ENCODE measurements at places on chromosomes 2 and 18.

DNA sequence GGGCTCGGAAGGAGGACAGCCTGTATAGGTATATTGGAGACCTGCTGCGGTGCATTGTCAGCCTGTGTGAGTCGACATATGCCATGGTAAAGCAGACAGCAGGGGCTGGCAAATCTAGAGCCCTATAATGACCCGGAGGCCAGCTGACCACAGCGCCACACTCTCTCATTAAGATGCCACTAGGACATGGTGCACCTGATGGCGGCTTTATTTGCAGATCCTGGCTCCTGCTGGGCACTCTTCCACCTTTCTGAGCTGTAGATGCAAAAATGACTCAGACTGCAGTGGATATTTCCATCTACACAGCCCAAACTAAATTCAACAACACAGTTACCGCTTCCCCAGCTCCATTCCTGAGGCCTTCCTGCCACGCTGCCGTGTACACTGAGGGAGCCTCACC lies 389.9 kb downstream of the TNS1 start:
- DNase-seq, result no peak

GRCh38 chr2:127140538-127140937 lies 33.6 kb upstream of the BIN1 start:
- DNase-seq, result no peak

GRCh38 chr2:62743506-62743905 lies 38.0 kb downstream of the EHBP1 start:
- no peak for DNase-seq

DNA sequence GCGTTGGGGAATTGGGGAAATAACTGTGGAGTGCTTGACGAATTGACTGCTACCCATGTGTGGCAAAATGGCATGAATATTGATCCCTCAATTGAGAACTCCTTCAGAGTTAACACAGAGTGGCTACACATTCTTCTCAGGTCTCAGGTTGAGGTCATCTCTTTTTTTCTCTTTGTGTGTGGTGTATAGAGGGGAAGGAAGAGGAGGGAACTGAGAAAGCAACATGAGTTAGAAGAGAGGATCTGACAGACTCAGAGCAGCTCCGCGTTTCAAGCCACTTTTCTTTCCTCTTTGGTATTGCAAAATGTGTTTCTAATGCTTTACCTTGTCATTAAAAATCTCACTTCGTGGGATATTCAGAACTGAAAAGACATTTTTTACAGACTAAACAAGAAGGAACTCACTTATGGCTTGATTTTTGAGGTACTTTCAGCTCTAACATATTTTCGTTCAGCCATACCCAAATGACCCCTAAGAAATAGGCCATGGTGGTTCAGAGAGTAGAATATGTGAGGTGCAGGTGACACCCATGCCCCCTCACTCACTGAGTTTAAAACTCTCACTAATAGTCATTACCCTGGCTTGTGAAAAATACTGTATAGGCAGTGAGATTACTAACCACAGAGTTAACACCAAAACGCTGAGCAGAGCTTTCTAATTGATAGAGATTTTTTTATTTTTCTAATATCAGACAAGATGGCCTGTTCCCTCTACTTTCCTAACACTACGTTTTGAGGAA lies 22.5 kb downstream of the STAT4 start:
- DNase-seq, result no peak

GRCh38 chr2:216777637-216778273 lies 82.1 kb downstream of the TNP1 start:
- peak; percentile 17 for DNase-seq

DNA sequence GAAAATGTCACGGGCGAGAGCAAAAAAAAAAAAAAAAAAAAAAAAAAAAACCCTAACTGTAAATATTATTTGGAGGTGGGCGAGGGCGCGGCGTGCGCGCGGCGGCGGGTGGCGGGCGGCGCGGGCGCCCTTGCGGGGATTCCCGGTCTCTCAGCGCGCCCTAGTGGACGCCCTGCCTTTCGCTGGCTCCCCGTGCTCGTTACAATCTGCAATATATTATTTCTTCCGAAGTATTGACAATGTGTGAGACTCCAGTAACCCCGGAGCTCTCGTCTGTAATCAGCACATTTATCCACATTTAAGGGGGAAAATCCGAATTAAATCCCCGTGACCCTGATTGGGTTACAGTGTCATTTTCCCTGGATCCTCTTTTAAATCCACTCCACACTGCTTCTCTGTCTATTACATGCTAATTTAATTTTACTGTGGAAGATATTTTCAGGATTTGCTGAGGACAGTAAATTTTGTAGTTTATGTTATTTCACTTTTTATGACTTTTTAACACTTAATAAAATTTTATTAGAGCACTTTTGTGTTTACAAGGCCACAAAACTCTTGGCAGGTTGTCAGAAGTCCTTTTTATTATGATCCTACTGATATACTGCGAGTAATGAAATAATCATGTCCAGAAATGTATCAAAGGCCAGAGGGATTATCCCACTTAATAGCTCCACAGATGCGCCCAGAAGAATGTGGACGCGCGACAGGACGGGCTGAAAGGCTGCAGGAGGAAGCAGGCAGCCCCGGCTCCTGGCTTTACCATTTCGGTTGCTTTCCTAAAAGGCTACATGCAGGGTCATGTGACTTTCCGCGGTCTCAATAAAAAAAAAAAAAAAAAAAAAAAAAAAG lies 369.1 kb downstream of the MTX2 start:
- DNase-seq, result peak; percentile 42

DNA sequence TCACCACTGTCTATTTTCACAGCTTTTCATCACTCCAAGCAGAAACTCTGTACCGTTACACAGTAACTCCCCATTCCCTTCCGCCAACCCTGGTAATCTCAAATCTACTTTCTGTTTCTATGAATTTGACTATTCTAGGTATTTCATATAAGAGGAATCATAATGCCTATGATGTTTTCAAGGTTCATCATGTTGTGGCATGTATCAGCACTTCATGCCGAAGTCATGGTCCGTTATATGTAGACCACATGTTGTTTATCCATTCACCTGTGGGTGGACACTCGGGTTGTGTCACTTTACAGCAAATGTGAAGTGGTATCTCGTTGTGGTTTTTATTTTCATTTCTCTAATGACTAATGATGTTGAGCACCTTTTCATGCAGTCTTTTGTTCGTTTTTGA lies 21.6 kb downstream of the CPSF3 start:
- no peak for DNase-seq
